ENCODE measurements at places on chromosomes 16 and 17.
A peak's percentile ranks its signal among the peaks of the same experiment; 100 is the strongest.

DNA sequence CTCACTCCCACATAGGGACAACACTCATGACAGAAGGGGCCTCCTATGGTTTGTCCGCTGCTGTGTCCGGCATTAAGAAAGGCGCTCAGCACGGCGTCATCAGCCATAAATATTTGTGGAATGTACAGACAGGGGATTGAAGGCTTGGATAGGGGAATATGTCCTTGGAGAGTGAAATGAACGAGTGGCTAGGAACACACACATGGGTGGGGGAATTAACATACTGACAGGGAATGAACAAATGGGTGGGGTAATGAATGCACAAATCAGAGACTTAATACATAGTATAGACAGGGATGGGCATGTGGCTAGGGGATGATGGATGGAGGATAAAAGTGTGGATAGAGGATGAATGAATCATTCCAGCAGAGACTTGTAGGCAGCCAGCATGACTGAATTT lies 154.0 kb upstream of the HSBP1 start:
- no peak overlapping the region for H3K4me3 ChIP-seq
- no peaks in the 10 kb centered on the region for H3K36me3 ChIP-seq
- H3K27ac ChIP-seq, result no peak overlapping the region

- H3K36me3 ChIP-seq, result no peaks in the 10 kb centered on the region
- no peak overlapping the region for H3K27ac ChIP-seq
- H3K4me1 ChIP-seq, result peaks cover 4% of the 10 kb centered on the region
- no peak overlapping the region for H3K4me3 ChIP-seq
- no peaks in the 10 kb centered on the region for H3K27me3 ChIP-seq
- peak; percentile 76 for DNase-seq
Observed at GRCh38 chr17:65294181-65294719, 157.1 kb downstream of the RGS9 start.

- no peak overlapping the region for H3K4me3 ChIP-seq
- peaks cover 31% of the 10 kb centered on the region for H3K27me3 ChIP-seq
- DNase-seq, result peak; percentile 39
- H3K4me1 ChIP-seq, result no peaks in the 10 kb centered on the region
- no peaks in the 10 kb centered on the region for H3K36me3 ChIP-seq
Observed at GRCh38 chr16:26795184-26795583, 271.5 kb upstream of the C16orf82 start.

DNA sequence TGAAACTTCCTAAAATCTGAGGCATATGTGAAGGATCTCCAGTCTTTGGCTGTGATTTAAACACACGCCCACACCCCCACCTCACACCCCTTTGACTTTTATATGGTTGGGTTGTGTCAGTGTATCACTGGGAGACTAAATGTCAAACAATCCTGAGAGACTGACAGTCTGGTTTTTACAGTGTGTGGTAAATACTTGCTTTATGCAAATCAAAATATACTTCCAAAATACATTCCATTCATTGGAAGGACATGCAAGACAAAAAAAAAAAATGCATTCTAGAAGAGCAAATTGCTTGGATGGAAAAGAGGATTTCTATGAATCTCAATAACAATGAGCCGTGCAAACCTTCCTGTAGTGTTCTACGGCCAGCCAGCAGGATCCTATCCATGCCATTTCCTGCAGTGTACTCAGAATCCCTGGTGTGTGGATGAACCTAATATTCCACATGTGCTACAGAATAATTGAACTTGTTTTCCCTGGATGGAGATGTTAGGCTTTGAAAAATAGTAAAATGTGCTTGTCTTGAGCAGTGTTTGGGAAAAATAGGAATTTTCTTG lies 602.1 kb upstream of the GOT2 start:
- no peaks in the 10 kb centered on the region for H3K36me3 ChIP-seq
- no peak overlapping the region for H3K27ac ChIP-seq
- no peaks in the 10 kb centered on the region for H3K4me1 ChIP-seq
- peaks cover 2% of the 10 kb centered on the region for H3K27me3 ChIP-seq
- DNase-seq, result no peak

- no peak for DNase-seq
- H3K27me3 ChIP-seq, result no peaks in the 10 kb centered on the region
- peaks cover 9% of the 10 kb centered on the region for H3K36me3 ChIP-seq
- peaks cover 52% of the 10 kb centered on the region for H3K4me1 ChIP-seq
Observed at GRCh38 chr16:23920446-23920845, 84.7 kb downstream of the PRKCB start.

GRCh38 chr17:48757524-48757961 lies 29.0 kb upstream of the HOXB13 start:
- H3K4me1 ChIP-seq, result peaks cover 6% of the 10 kb centered on the region
- H3K27me3 ChIP-seq, result peaks cover 71% of the 10 kb centered on the region
- no peaks in the 10 kb centered on the region for H3K36me3 ChIP-seq
- H3K4me3 ChIP-seq, result no peak overlapping the region
- H3K27ac ChIP-seq, result no peak overlapping the region

- H3K36me3 ChIP-seq, result no peaks in the 10 kb centered on the region
- peaks cover 2% of the 10 kb centered on the region for H3K4me1 ChIP-seq
- peak; percentile 75 for DNase-seq
- no peak overlapping the region for H3K27ac ChIP-seq
Observed at GRCh38 chr17:79612468-79613194, 1.8 kb upstream of the RBFOX3 start.

DNA sequence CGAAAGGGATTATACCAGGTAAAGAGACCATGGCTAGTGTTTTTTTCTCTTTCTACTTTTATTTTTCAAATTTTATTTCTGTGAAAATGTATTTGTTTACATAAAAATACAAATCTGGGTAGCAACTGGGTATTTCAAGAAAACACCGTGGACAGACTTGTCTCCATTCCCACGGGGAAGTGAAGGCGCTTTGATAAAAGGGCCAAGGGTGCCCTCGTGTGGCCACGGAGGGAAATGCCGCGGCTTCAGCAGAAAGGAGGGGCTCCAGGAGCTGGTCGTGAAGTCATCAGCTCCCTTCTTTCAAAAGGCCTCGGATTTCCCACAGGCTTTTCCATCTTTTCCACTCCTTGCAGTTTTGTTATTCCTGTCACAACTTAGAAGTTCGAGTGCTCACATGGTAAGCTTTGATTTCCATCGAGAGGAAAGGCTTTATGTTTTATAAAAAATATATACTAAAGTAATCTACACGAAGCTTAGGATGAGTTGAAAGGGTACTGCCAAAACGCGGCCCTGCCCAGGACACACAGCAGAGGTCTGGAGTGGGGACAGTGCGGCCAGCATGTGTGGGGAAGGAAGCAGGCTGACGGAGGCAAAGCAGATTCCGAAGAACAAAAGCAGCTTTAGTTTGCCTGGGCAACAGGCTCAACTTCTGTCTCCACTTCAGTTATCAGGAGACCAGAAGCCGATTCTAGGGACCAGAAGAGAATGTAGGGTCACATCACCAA lies 15.3 kb upstream of the MNT start:
- H3K36me3 ChIP-seq, result peaks cover 13% of the 10 kb centered on the region
- H3K27me3 ChIP-seq, result no peaks in the 10 kb centered on the region
- H3K4me1 ChIP-seq, result no peaks in the 10 kb centered on the region
- H3K27ac ChIP-seq, result peak overlapping the region; percentile 10
- no peak overlapping the region for H3K4me3 ChIP-seq

DNA sequence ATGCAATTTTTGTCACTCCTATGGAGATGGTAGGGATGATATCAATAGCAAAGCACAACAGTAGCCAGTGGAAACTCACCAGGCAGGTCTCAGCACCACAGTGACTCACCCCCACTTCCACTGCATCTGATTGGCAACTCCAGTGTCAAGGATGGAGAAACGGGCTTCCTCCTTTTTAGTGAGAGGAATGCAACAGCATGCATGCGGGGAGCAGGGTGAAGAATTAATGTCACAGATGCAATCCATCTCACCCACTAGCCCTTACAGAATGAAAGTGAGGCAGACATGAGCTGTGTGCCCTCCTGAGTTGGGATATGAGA lies 467.0 kb upstream of the C16orf82 start:
- no peak overlapping the region for H3K4me3 ChIP-seq
- H3K36me3 ChIP-seq, result no peaks in the 10 kb centered on the region
- peaks cover 55% of the 10 kb centered on the region for H3K4me1 ChIP-seq
- DNase-seq, result no peak
- peak overlapping the region; percentile 82 for H3K27ac ChIP-seq

DNA sequence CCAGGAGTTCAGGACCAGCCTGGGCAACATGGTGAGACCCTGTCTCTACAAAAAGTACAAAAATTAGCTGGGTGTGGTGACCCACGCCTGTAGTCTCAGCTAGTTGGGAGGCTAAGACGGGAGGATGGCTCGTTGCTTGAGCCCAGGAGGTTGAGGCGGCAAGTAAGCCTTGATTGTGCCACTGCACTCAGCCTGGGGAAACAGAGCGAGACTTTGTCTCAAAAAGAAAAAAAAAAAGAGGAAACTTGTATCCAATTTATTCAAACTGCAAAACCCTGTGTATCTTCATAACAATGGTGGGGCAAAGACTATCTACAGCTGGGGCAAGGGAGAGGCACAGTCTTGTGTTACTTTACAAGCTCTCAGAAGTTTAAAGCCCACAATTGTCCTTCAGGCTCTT lies 21.5 kb downstream of the GRB7 start:
- H3K27ac ChIP-seq, result peak overlapping the region; percentile 13
- no peak overlapping the region for H3K4me3 ChIP-seq
- H3K36me3 ChIP-seq, result peaks cover 18% of the 10 kb centered on the region
- H3K27me3 ChIP-seq, result no peaks in the 10 kb centered on the region
- peaks cover 71% of the 10 kb centered on the region for H3K4me1 ChIP-seq

All from activated naive CD4-positive, alpha-beta T cell treated with anti-CD3 and anti-CD28 coated beads for 36 hours (primary cell).